CD4-positive, alpha-beta T cell (primary cell): ENCODE measurements at places on chromosomes 2 and 18. TPM values are rescaled to one million over a fixed set of nuclear protein-coding genes. Genes with fewer than 3 reads are reported as not detected.

- no peaks in the 10 kb centered on the region for H3K36me3 ChIP-seq
- no peaks in the 10 kb centered on the region for H3K27me3 ChIP-seq
- H3K4me3 ChIP-seq = no peak overlapping the region
- H3K27ac ChIP-seq = no peak overlapping the region
Observed at GRCh38 chr2:27145682-27146081, 3.1 kb upstream of the TCF23 start.

DNA sequence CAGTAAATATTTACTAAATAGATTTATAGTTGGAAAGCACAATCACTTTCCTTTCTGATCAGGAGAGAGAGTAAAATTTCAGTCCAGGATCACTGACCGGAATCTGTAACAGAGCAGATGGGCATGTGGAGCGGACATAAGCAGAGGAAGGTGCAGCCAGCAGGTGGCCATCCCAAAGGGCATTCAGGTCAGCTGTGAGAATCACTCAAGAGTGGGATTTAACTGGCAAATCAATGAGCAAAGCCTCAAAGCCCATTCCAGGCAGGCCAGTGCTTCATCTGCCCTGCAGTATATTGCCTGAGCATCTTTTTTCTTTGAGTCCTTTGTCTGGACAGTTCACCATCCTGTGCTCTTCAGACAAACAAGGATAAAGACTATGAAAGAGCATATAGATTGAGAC is 166.4 kb upstream of the SLC14A2 start:
- H3K4me3 ChIP-seq = no peak overlapping the region
- H3K27me3 ChIP-seq = no peaks in the 10 kb centered on the region
- H3K27ac ChIP-seq = no peak overlapping the region

The GREB1L gene
- total RNA-seq = not detected

DNA sequence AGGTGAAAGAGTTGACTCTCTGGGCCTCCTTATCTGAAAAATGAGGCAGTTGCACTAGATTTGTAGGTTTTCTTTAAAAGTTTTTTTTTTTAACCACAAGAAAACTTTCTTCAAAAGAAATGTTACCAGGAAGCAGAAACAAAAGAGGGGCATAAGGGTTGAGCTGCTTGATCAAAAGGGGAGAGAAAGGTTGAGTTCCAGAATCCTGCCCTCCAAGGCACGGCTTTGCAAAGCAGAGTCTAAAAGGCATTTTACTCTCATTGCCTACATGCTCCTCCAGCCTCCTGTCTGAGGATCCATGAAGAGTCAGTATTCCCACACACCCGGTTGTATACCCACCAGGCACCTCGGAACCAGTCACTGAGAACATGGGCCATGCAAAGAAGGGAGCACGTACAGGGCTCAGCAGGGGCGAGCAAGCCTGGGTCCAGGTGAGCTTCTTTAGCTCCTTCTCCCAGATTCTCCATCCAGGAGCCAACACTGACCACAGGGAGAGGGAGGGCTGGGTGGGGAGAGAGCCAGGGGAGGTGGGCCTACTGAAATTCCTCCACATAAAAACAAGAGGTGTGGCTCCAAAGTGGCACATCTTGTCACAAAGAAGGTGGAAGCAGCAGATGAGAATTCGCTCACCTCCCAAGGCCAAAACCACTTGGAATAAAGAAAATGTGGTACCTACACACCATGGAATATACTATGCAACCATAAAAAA is 116.0 kb upstream of the EPC2 start:
- no peak for DNase-seq
- peaks cover 86% of the 10 kb centered on the region for H3K4me1 ChIP-seq
- H3K27me3 ChIP-seq = no peaks in the 10 kb centered on the region
- H3K27ac ChIP-seq = peak overlapping the region; percentile 56
- peak overlapping the region; percentile 36 for H3K4me3 ChIP-seq

DNA sequence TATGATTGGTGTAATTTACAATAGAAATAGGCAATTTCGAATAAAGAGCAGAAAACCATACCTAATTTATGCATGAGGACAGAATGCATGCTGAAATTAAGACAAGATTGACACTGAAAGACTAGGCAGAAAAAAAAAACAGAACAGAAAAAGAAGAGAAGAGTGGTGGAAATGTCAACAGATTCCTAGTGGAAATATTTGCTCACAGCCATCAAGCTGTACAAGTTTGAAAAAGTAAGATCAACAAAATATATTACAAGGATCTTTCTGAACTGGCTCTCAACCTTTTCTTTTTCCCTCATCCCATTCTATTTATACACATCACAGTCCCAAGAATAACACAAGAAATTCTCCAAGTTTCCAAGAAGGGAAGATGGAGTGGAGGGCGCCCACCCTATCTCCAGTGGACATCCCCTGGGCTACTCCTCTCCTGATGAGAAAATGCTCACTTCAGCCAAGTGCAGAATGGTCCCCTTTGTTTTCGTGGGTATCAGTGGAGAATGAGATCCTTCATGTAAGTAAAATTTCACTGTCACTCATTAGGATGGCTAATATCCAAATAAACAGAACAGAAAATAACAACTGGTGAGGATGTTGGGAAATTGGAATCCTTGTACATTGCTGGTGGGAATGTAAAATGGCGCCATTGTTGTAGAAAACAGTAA is 51.0 kb upstream of the ZNF532 start:
- no peaks in the 10 kb centered on the region for H3K4me1 ChIP-seq
- DNase-seq = no peak
- H3K27me3 ChIP-seq = peaks cover 32% of the 10 kb centered on the region
- H3K36me3 ChIP-seq = no peaks in the 10 kb centered on the region

DNA sequence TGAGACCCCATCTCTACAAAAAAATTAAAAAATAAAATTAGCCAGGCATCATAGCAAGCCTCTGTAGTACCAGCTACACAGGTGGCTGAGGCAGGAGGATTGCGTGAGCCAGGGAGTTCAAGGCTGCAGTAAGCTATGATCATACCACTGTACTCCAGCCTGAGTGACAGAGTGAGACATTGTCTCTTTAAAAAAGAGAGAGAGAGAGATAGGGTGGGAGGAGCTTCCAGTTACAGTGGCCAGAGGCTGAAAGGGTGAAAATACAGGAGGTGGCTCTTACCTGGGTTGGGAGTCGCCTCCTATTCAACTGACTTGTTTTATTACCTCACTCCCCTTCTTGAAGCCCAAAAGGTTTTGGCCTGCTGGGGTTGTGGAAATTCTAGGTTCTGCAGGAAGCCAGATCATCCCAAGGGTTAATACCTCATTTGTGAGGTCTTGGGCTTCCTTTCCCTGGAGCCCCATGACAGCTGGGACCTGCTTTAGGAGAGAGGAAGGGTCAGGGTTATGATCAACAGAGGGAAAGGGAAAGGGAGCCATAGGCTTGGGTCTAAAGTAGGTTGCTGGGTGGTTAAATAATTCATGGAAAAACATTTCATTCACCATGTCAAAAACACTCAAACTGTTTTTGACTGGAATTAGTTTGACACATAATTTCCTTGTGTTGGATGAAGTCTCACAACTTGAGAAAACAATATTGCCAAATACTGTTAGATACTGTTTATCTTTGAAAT is 17.4 kb downstream of the DYNC2LI1 start:
- H3K4me3 ChIP-seq = no peak overlapping the region
- H3K27me3 ChIP-seq = no peaks in the 10 kb centered on the region
- no peaks in the 10 kb centered on the region for H3K4me1 ChIP-seq
- DNase-seq = no peak
- H3K36me3 ChIP-seq = no peaks in the 10 kb centered on the region
- H3K27ac ChIP-seq = no peak overlapping the region

GRCh38 chr2:26720322-26721114 is 28.0 kb downstream of the KCNK3 start:
- H3K4me1 ChIP-seq = no peaks in the 10 kb centered on the region
- H3K4me3 ChIP-seq = no peak overlapping the region
- DNase-seq = no peak
- no peaks in the 10 kb centered on the region for H3K27me3 ChIP-seq
- no peak overlapping the region for H3K27ac ChIP-seq

- peak overlapping the region; percentile 90 for H3K27ac ChIP-seq
- H3K4me1 ChIP-seq = peaks cover 79% of the 10 kb centered on the region
- H3K27me3 ChIP-seq = no peaks in the 10 kb centered on the region
- H3K36me3 ChIP-seq = peaks cover 22% of the 10 kb centered on the region
- peak; percentile 59 for DNase-seq
Observed at GRCh38 chr2:112187805-112188596, 49.8 kb downstream of the FBLN7 start.

DNA sequence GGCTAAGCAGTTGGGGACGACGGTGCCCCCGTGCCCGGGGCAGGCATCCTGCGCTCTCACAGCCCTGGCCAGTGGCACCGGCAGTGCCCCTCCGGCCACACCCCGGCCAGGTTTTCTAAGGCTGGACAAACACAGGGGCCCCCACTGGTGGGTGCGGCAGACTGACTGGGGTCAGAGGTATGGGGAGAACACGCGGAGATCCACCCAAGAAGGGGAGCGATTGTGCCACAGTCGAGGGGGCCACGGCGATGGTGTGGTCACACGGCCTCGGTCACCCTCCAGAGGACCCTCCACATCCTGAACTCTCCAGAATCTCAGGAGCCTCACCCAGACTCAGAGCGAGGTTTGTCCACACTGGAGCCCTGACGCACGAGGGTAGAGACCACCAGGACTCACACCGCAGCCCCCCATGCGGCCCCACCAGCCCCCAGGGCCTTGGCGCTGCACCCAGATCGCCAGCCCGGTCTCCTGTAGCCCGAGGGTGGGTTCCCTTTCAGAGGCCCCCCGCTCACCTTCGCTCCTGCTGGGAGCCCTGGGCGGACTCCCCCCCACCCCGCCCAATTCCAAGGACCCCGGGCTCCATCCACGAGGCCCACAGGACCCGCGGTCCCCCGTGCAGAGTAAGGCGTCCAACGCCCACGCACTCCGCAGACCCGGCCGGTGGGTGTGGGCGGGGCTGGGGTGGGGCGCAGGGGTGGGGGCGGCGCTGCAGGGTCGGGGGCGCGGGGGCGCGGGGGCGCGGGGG is 15.2 kb downstream of the PDCD1 start:
- H3K4me3 ChIP-seq = peak overlapping the region; percentile 49
- H3K27me3 ChIP-seq = no peaks in the 10 kb centered on the region
- DNase-seq = no peak
- H3K27ac ChIP-seq = no peak overlapping the region
- no peaks in the 10 kb centered on the region for H3K36me3 ChIP-seq

DNA sequence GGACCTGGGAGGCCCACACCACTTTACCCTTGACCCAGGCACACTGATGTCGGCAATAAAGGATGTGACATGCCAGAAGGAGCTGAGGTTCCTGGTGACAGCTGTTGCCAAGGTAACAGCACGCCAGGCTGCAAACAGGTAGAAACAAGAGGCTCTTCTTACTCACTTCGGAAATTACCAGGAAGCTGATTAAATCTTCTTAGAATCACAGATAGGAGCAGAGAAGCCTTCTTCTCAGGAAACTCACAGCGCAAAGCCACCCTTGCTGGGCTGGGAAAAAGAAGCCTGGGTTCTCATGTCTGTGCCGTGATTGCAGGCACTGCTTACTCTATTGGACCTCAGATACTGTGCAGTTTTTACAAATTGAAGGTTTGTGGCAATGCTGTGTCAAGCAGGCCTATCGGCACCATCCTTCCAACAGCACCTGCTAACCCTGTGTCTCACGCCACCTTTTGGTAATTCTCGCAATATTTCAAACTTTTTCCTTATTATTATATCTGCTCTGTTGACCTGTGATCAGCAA is 61.0 kb upstream of the TAF1B start:
- H3K27ac ChIP-seq = peak overlapping the region; percentile 95
- peaks cover 75% of the 10 kb centered on the region for H3K4me1 ChIP-seq
- no peaks in the 10 kb centered on the region for H3K27me3 ChIP-seq
- H3K36me3 ChIP-seq = no peaks in the 10 kb centered on the region

The PKP4 gene
- 10.8 TPM for total RNA-seq

DNA sequence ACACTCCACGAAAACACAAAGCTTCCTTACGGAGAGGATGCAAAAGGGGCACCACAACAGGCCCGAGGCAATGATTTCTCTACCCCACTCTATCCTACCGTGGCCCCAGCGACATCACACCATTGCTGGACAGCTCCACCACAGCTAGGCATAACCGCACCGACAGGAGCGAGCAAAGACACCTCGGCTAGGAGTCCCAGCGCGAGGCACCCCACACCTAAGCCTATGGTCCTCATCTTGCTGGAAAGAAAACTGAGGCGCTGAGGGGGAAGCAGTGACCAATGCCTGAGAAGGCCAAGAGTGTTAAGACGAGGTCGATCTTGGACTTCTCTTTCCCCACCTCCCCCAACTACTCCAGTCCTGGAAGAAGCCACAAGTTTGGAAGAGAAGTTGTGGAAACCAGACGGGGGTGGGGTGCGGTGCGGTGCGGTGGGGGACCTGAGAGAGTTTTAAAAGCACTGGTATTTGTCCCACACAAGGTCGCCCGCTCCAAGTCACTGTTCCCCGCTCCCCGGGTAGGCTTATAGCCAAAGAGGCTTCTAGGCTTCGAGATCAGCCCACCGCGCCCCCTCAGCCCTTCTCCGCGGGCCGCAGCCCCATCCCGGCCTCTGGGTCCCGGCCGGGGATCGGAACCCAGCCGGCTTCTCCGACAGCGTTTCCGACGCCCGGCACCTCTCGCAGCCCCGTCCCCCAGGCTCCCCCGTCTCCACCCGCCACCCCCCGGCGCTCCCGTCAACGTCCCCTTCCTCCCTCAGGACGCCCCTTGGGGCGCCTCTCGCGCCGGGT is 766 bp downstream of the PDE6D start:
- DNase-seq = peak; percentile 38
- peak overlapping the region; percentile 90 for H3K4me3 ChIP-seq

GRCh38 chr2:169741-170140 is 94.1 kb downstream of the SH3YL1 start:
- peaks cover 7% of the 10 kb centered on the region for H3K4me1 ChIP-seq
- no peak overlapping the region for H3K27ac ChIP-seq
- DNase-seq = no peak
- H3K36me3 ChIP-seq = no peaks in the 10 kb centered on the region

DNA sequence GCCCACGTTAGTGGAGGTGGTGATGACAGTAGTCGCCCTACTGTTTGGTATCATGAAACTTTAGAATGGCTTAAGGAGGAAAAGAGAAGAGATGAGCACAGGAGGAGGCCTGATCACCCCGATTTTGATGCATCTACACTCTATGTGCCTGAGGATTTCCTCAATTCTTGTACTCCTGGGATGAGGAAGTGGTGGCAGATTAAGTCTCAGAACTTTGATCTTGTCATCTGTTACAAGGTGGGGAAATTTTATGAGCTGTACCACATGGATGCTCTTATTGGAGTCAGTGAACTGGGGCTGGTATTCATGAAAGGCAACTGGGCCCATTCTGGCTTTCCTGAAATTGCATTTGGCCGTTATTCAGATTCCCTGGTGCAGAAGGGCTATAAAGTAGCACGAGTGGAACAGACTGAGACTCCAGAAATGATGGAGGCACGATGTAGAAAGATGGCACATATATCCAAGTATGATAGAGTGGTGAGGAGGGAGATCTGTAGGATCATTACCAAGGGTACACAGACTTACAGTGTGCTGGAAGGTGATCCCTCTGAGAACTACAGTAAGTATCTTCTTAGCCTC is 16.2 kb downstream of the MSH6 start:
- DNase-seq = no peak
- H3K36me3 ChIP-seq = peaks cover 81% of the 10 kb centered on the region
- no peaks in the 10 kb centered on the region for H3K4me1 ChIP-seq
- no peaks in the 10 kb centered on the region for H3K27me3 ChIP-seq
- no peak overlapping the region for H3K4me3 ChIP-seq
- no peak overlapping the region for H3K27ac ChIP-seq

GRCh38 chr2:222304737-222305515 is 6.1 kb upstream of the PAX3 start:
- peak overlapping the region; percentile 53 for H3K4me3 ChIP-seq
- no peaks in the 10 kb centered on the region for H3K36me3 ChIP-seq
- H3K27me3 ChIP-seq = peaks cover 100% of the 10 kb centered on the region
- peaks cover 44% of the 10 kb centered on the region for H3K4me1 ChIP-seq
- H3K27ac ChIP-seq = no peak overlapping the region

- no peak overlapping the region for H3K27ac ChIP-seq
- H3K27me3 ChIP-seq = no peaks in the 10 kb centered on the region
- H3K4me3 ChIP-seq = no peak overlapping the region
- no peaks in the 10 kb centered on the region for H3K4me1 ChIP-seq
- no peaks in the 10 kb centered on the region for H3K36me3 ChIP-seq
Observed at GRCh38 chr2:151973901-151974199, 125.0 kb downstream of the CACNB4 start.
